Placental pericyte (primary cell): ENCODE measurements at places on chromosomes 2 and 18. TPM values are rescaled to one million over a fixed set of nuclear protein-coding genes. Genes with fewer than 3 reads are reported as not detected.

Gene CROCC2
- total RNA-seq = not detected in 2 replicates

Gene MAB21L4
- total RNA-seq = not detected in 2 replicates

Gene RAB6C
- total RNA-seq = not detected in 2 replicates

Gene CFAP65
- total RNA-seq = not detected in 2 replicates

Gene NYAP2
- total RNA-seq = under 0.01 TPM in 1 of 2 replicates, not detected in the other

Gene C2orf72
- total RNA-seq = 0.66 TPM in 1 of 2 replicates, not detected in the other

Gene RGPD4
- under 0.01 TPM in 1 of 2 replicates, not detected in the other for total RNA-seq

Gene COL6A3
- 482 and 2,127 TPM in 2 replicates for total RNA-seq

Gene PLGLB1
- total RNA-seq = 1.0 TPM in 1 of 2 replicates, not detected in the other

Gene FBXO48
- total RNA-seq = 0.44 and 1.4 TPM in 2 replicates

Gene TDRD15
- not detected in 2 replicates for total RNA-seq

Gene PTH2R
- total RNA-seq = under 0.01 and 1.0 TPM in 2 replicates

Gene MAP2
- total RNA-seq = 0.44 and 0.72 TPM in 2 replicates

Gene MPV17
- total RNA-seq = 64.8 and 67.7 TPM in 2 replicates

Gene ZBTB7C
- under 0.01 and 0.22 TPM in 2 replicates for total RNA-seq

Gene FHOD3
- total RNA-seq = 0.88 and 16.9 TPM in 2 replicates

Gene KATNAL2
- 0.88 and 1.6 TPM in 2 replicates for total RNA-seq

Gene WNT10A
- total RNA-seq = not detected in 2 replicates
